ENCODE measurements at places on chromosomes 2 and 18.

DNA sequence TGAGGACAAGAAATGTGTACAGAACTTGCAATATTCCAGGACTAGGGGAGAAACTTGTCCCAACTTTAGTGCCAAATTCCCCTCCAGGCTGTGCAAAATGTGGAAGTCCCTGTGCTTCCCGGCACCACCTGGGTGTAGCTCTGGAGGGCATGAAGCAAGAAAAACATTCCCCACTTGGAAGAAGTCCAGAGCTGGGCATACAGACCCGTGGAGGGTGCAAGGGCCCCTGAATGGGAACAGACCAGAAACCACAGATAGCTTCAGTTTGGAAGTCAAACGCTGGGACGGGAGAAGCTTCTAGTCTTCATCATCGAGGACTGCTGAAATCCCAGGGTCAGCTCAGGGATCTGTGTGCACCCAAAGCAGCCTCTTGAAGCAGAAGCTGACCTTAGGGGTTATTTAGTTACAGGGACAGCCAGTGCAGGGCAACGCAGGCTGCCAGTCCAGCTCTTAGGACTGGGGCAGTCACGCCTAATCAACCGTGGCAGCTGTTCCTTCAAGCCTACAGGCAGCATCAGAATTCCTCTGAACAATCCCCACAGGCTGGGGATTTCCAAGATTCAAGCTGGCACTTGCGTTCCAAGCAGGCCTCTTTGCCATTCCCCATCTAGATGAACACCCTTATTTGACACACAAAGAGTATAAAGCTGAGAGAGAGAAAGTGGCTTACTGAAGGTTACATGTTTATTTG lies 269.4 kb downstream of the LOXHD1 start:
- no peak for DNase-seq

DNA sequence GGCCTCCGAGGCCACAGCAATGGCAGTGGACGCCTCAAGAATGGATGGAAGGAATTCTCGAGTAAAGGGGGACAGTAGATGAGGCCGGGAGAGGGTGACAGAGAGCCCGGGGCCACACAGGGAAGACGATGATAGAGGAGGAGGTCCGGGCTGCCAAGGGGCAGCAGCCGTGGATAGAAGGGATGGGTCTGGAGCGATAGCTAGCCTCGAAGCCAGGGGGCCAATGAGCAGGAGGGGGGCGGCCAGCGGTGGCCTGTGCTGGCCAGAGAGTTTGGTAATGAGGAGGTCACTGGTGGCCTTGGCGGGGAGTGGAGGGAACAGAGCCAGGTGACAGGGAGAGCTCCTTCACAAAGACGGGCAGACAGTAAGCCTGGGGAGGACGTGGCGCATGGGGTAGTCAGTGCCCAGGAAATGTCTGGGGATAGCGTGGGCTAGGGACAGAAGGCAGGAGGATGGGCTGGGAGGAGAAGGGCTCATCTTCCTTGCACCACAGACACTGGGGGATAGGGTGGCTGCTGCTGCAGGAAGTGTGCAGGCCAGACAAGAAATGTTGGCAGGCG lies 87.8 kb upstream of the ASB18 start:
- no peak for DNase-seq

- no peak for DNase-seq
Observed at GRCh38 chr18:24651434-24651833, 191.0 kb downstream of the HRH4 start.

- no peak for DNase-seq
Observed at GRCh38 chr2:43934567-43934966, 61.2 kb downstream of the LRPPRC start.

- DNase-seq, result no peak
Observed at GRCh38 chr2:10559634-10560224, 111.6 kb upstream of the ODC1 start.

- DNase-seq, result no peak
Observed at GRCh38 chr2:182954789-182955188, 83.5 kb downstream of the NCKAP1 start.

DNA sequence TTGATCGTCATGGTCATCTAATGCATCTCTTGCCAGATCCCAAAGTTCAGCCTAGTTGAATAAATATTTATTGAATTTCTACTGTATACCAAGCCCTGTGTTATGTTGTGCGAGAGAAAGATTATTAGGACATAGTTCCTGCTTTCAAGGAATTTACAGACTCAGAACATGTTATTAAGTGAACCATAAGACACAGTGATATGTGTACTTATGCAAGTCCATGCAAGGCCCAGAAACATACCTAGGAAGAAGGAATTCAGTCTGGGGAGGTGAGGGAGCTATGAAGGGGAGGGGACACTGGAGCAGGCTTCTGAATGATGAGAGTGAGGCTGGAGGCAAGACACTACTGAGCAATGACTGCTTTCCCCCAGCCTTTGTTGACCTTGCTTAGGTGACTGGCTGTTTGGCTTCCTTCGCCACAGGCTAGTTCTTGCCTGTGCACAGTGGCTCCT lies 81.4 kb downstream of the ACAA2 start:
- no peak for DNase-seq

DNA sequence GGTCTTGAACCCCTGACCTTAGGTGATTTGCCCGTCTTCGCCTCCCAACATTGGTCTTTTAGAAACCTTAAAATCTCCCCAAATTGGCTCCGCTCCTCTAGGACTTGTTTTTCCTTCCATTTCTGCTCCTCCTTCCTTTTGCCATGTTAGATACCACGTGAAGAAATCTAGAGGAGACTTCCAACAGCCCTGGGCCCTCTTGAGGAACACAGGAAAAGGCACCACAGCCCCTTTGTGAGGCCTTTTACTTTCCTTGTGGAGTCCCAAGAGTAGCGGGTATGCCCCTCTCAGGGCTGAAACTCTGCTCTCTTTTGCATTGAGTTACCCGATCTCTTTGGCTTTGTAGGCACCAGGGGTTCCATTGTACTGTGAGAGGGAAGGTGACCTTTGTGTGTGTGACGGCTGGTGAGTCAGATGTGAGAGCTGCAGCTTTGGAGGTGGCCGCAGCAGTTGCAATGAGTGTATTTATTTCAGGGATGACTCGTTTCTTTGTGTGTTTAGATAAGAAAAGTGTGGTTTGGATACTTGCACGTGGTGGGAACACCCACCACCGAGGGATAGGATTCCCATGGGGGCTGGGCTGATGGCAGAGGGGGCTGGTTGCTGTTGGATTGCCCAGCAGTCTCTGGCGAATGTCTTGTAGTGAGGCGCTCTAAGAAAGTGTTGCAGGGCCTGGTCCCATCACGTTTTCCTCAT lies 218.4 kb upstream of the HS6ST1 start:
- DNase-seq, result no peak

- DNase-seq, result no peak
Observed at GRCh38 chr2:42368817-42369531, 8.0 kb upstream of the COX7A2L start.

All from activated CD4-positive, alpha-beta T cell treated with anti-CD3 and anti-CD28 coated beads, Interleukin-2, amount 50 U/mL, for 24 hours (primary cell).